Activated gamma-delta T cell treated with Interleukin-2 at 50 U/mL for 16 hours (primary cell): ENCODE measurements at places on chromosomes 7 and 10.

GRCh38 chr10:13053794-13054462 lies 46.0 kb upstream of the OPTN start:
- DNase-seq = no peak

DNA sequence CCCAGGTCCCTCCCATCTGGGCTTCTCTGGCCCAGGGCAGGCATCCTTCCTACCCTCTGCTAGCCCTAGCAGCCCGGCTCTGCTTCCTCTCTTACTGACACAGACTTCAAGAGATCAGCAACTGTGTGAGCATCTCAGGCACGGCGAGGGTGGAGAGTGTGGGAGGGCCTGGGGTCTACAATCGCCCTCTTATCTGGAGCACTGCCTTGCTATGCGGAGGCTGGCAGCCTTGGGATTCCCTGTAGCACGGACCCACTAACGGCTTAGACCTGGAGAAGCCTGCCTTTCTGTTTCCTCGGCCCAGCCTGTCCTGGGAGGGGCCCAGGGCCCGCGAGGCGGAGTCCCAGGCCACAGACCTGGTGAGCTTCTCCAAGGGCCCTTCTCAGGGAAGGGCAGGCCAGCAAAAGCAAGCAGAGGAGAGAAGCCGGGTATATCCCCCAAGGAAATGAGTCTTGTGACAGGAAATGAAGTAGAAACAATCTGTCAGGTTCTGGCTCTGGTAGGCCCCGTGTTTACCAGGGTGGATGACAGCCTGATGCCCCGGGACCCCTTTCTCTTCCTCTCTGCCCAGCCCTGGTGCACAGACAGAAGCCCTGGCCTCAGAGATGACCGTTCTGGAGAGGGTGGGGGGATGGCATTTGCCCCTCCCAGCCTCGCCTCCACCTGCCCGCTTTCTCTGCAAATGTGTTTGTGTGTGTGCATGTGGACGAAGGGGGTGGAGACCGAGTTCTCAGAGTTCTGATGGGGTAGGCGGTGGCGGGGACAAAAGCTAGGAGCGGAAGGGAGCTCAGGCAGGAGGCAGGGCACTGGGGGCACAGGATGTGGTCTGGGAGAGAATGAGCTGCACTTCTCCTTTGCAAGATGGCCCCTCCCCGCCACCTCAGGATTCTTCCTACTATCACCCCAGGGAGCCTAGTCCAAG lies 2.5 kb downstream of the LRCH4 start:
- DNase-seq = peak; percentile 67

- no peak for DNase-seq
Observed at GRCh38 chr10:80158598-80159127, 26.1 kb downstream of the PLAC9 start.

DNA sequence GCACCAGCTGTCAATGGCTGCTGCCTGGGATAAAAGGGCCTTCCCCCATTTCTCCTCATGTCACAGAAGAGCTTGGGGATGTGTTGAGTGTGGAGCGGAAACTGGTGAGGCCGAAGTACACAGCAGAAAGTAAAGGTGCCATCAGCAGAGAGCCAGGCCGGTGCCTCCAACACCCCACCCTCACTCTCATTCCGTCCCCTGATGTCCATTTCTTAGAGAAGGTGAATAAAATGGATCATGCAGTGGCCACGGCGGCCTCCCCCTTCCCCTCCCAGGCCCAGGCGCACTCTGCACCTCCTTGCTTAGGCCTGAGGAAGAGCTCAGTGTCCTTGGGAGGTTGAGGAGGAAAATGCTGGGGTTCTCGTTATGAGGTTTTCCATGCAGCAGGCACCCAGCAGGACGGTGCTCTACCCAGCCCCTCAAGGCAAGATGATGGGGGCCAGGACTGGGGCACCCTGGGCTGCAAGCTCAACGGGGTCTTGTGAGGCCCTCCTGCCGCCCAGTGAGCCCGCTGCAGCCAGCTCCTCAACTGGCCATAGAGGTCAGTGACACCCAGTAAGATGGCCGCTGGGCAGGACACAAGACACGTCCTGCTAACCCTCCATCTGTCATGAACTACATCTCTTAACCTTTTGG lies 163.9 kb downstream of the ADARB2 start:
- DNase-seq = no peak

- DNase-seq = no peak
Observed at GRCh38 chr10:91976317-91977051, 52.9 kb downstream of the BTAF1 start.

DNA sequence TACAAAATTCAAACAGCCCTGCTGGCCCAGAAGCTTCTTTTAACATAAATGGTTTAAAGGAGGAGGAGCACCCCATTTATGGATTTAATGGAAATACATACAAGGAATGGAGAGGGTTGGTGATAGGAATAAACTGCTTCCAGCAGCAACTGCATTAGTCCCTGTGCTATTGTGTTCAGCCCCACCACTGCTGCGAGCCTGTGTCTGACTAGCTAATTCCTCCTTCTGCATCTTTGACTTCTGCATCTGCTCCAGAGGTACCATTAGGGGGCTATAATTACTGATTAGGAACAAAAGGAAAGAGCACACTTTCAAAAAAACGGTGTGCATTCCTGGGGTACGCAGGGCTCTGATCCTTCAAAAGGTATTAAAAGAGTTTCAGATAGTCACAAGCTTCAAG lies 24.8 kb downstream of the CDCA7L start:
- DNase-seq = no peak

GRCh38 chr10:3754727-3755439 lies 30.1 kb downstream of the KLF6 start:
- no peak for DNase-seq

DNA sequence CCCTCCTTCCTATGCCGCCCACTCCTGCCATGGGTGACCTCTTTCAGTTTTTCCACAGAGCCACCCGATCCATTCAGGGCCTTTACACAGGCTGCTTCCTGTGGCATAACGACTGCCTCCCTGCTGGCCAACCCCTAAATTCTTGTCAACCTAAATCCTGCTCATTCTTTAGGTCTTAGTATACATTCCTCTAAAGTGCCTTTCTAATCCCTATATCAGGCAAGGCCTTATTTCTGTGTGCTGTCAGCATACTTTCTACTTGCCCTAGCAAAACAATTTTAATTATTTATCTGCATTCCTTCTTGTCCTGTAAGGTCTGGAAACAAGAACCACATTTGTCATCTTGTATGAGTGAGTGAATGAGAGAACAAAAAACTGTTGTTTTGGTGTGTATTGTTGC lies 132.4 kb downstream of the DNAH11 start:
- no peak for DNase-seq

DNA sequence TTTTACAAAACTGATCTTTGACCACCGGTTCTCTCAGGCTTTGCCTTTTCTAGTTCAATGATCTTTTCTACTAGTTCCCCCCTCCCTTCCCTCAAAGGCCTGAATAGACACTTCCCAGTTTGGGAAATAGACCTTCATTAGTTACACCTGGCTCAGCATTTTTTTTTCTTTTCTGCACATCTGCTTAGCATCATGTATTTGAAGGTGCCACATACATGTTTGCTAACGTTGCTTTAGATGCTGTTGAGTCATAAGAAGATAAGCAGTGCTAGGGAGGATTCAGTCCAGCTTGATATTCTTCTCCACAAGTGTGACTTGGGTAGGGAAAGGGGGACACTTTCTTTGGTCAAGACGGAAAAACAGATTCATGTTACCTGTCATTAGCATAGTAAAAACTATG lies 78.3 kb downstream of the BICC1 start:
- DNase-seq = no peak

DNA sequence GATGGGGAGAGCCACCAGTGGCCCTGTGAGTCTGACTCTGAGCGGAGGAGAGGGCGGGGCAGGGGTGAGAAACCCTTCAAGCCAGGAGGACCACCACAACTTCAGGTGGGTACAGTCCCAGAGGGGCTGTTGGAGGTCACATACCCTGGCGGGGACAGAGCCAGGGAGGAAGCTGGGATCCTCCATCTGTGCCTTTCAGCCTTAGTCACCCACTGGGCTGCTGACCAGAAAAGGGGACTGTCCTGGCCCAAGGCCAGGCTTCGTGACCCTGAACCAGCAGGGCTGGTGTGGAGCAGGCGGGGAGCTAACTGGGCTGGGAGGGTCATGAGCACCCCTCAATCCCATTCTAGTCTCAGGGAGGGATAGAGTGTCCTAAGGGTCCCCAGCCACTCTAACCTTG lies 1.5 kb upstream of the CALHM3 start:
- DNase-seq = no peak

DNA sequence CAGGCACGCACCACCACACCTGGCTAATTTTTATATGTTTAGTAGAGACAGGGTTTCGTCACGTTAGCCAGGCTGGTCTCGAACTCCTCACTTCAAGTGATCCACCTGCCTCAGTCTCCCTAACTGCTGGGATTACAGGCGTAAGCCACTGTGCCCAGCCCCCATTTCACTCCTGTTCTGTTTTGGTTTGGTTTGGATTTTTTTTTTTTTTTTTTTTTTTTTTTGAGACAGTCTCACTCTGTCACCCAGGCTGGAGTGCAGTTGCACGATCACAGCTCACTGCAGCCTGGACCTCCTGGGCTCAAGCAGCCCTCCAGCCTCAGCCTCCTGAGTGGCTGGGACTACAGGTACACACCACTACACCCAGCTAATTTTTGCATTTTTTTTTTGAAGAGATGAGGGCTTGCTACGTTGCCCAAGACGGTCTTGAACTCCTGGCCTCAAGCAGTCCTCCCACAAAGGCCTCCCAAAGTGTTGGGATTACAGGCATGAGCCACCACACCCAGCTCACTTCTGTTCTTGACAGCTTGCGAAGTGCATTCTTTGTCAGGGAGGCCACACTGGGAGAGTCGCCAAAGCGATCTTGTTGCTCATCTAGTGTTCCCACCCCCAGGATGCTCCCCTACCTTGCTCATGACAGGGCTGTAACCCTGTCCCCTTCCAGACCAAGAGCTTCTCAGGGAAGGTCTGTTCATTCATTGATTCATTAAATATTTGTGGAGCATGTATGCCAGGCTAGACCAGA lies 229.1 kb downstream of the CUX1 start:
- no peak for DNase-seq

DNA sequence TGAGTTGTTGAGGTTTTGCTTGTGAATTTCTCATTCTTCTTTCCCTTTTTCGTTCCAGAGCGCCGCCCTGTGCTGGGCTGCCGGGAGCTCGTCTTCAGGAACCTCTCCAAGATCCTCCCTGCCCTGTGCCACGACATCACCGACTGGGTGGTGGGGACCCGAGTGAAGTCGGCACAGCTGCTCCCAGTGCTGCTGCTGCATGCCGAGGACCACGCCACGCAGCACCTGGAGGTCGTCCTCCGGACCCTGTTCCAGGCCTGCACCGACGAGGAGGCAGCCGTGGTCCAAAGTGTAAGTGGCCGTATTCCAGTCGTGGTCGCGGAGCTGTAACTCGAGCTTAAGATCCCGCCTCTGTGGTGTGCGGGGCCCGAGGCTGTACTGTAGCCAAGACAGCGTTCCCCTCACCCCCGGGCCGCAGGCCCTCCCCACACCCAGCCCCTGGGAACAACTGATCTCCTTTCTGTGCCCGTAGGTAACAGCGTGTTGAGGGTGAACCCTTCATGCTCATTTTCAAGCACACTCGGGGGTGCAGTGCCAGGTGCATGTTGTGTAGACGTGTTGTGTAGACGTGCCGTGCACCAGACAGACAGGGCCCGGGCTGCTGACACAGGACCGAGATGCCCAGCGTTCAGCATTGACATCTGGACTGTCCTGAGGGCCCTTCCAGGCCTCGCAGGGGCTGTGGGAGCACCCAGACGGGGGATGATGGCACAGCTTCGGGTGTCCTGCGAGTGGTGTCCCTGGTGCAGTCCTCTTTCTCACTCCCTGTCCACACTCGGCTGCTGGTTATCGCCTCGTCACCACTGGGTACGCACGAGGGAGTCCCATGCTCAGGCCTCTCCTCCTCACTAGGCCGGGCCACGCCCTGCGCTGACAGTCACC lies 27.7 kb upstream of the PRKAR1B start:
- DNase-seq = no peak

DNA sequence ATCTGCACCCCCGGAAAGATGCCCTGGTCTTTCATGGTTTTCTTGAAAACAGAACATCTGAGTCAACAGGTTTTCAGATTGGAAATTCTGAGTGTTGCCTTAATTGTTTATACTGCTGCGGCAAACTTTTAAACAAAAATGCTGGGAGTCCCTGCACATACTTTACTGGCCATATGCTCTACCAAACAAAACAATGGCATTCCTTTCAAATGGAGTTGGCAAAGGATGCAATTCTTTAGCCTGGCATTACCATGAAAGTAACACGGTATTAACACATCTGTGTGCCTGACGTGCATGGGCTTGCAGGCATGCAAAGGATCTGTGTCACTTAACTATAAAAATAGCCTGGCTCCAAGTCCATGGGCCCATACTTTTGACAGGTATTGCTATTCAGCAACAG lies 4.2 kb downstream of the INHBA start:
- no peak for DNase-seq

DNA sequence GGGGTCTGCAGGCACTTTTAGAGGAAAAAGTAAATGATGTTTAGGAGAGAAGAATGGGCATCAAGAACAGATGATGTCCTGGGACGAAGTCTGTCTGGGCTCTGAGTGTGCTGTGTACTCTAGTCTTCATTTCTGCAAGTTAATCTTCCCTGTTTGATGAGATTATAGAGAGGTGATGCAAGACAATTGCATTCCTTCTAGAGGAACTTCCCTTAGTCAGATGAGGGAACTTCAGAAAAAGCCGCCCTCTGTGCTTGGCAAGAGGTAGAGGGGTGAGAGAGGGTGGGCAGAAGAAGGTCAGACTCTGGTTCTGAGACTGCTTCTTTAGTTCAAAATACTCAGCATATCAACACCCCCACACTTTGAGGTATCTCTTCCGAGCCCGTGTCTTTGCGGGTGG lies 797.9 kb downstream of the LRMDA start:
- no peak for DNase-seq
